GM06990 (cell line): ENCODE measurements at places on chromosomes 2 and 18.
A peak's percentile ranks its signal among the peaks of the same experiment; 100 is the strongest.

DNA sequence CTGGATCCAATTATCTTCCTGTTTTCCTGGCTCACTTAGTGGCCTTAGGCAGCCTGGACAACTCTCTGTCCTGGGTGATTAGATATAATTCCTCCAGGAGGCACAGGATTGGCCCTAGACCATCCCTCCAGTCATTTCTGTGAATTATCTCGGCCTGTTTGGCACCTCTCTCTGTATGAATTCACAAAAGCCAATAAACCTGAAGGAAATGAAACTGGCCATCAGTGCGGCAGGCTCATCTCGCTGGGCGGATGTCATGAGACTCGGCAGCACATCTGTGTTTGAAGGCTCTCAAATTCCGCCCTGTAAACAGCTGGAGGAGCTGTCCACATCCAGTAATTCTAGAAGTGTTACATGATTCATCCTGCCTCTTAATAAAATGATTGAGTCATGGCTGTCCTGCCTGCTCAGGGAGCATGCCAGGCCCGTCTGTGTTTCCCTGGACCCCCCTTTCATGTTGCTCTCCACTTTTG lies 38.6 kb downstream of the ACOXL start:
- DNase-seq = no peak

DNA sequence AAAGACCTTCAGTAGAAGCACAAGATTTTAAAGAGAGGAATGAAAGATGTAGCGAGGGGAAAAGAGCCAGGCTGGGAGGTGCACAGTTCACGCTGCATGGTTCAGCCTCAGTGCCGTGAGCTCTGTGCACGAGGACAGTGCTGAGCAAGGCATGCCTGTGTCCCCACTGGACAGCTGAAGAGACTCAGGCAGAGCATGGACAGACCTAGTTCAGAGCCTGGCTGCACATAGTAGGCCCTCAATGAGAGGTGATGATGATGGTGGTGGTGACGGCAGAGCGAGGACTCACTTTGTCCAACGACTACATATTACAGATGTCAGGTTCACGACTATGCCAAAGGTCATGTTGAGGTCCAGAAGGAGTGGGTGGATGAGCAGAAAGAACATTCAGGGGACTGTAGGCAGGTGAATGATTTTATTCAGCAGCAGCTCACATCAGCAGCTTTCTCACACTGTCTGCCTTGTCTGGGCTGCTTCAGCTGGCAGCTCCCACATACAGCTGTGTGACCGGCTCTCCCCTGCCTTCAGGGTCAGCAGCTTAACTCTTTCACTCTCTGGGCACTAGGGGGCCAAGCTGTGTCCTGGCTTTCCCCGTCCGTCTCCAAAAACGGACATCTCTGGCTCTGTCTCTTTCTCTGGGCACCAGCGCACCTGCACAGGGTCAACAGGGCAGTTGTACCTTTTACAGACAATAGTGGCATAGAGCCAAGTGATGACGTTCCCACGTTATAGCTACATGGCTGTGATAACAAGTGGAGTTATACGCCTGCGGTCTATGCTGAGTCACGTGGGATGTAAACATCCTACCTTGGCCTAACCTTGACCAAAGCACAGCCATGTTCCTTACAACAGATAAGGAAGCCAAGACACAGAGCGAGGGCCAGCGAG lies 128.8 kb upstream of the MSH6 start:
- peak; percentile 25 for DNase-seq

DNA sequence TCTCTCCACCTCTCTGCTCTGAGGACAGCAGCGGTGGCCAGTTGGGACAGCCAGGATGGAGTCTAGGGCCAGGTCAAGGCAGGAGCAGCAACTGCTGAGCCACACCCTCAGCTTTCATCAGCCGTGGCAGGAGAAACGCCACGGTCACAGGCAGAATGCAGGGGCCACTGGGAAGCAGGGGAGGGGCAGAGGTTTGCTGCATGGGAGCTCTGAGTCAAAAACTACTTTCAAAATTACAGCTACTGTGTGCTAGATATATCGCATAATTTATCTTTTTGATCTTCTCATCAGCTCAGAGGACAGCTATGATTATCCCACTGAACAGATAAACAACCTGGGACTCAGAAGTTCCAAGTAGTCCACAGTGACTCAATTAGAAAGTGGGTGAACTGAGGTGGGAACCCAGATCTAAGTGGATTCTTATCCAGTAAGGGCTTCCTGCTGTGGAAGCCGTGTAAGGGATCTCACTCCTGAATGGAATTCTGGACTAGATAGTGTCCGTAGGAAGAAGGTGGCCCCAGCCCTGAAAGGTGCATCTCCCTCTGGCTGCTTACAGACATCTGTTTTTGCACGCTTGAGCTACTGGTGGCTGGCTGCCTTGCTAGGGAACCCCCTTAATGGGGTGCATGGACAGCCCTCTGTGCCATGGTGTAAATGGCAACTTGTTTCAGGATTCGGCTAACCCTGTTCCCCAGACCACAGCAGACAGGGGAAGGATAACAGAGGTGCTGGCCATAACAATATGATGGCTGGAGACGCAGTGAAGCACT lies 194.6 kb upstream of the SMAD2 start:
- peak; percentile 41 for DNase-seq

- DNase-seq = peak; percentile 49
These were observed 124.2 kb downstream of the NFATC1 start for GRCh38 chr18:79519751-79520477.

DNA sequence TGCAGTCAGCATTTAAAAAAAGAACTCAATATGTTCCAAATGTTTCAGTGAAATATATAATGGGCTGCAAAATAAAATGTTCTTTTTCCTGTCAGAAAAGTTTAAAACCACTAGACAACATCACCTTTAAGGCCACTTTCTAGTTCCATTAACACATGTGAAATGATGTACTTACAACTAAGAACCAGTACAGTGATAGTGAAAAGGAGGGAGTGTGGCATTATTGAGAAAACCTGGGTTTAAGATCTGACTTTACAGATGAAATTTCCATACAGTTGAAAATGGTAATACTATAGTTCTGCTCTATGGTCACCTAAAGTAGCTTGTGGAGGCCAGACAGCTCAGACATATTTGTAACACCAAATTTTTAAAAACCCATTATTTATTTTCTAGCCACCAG lies 14.7 kb downstream of the MEX3C start:
- no peak for DNase-seq

DNA sequence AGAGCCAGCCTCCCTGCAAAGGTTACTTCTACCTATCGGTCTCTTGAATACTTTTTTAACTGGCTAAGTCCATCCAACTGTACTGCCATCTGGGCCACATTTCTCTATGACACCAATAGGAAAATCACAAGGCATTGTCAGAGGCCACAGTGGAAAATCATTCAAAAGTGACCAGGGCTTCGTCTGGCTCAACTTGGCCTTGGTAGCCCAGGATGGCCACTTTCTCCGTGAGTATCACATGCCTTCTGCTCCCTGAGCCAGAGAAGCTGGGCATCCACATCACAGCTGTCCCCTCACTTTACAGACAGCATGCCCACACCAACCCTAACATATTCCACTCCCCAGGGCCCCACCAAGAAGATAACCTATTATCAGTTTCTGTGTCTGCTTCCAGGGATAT lies 5.8 kb downstream of the CIB4 start:
- no peak for DNase-seq

DNA sequence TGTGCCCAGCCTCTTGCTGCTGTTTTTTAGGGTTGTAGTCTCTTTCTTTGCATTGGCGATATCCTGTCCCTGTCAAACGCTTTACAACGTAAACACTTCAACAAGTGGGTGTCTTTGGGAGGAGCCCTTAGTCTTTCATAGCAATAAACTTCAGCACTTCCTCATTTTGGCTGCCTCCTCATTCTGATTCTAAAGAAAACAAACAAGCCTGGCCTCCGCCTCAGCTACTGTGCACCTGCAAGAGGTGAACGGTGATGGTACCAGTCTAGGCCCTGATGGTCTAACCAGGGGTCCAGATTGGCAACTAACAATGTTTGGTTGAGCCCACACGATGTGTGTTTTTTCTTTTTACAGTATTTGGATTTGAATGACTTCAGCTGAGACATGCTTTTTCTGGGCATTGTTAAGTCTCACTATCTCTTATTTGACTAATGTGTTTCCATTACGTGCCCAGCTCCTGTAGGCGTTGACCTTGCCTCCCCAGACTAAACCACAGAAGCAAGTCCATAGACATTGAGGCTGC lies 53.2 kb upstream of the CUL3 start:
- DNase-seq = peak; percentile 64

- DNase-seq = no peak
These were observed 53.3 kb upstream of the NFE2L2 start for GRCh38 chr2:177317857-177318256.

DNA sequence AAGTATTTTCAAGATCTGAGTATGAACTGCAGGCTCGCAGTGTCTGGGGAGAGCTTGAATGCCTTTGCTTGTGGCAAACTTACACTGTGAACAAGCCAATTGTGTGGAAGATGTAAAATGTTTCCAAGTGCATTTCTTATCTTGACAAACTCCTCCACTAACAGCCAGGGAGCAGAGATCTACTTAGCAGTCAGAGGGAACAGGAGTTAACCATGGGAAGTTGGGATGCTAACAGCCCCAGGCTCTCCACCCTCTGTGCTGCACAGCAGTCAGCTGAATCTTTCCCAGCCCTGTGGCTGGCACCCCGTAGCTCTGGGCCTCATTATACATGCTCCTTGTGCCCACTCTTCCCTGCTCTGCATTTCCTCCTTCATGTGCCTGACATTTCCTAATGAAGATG lies 450.2 kb downstream of the TSN start:
- DNase-seq = no peak

DNA sequence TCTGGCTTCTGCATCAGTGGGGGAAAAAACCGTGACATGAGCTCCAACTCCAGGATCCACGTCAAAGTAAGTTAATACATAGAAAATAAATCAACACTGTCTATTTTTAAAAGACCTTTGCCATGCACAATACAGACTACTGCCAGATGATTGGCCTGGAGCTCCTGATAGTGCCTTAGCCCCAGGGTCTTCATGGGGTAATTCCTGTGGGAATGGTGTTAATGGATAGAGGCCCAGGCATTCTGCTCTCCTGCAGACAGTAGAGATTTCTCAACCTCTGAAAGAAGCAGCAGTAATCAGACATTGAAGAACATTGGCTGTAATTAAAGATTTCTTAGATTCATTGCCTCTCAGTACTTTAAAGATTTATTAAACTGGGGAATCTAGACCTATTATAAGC lies 4.3 kb upstream of the PLCL1 start:
- no peak for DNase-seq

GRCh38 chr2:84942964-84943421 lies 28.0 kb upstream of the KCMF1 start:
- DNase-seq = peak; percentile 79

- DNase-seq = no peak
These were observed 49.8 kb downstream of the PIAS2 start for GRCh38 chr18:46867367-46868143.

GRCh38 chr2:129829588-129829987 lies 149.9 kb upstream of the RAB6C start:
- DNase-seq = no peak

- peak; percentile 26 for DNase-seq
These were observed 91.1 kb downstream of the DTNB start for GRCh38 chr2:25582077-25582830.

- DNase-seq = no peak
These were observed 56.0 kb downstream of the NBEAL1 start for GRCh38 chr2:203070701-203071100.
